Mesenteric fat pad (tissue), 1 donor: ENCODE measurements at places on chromosomes 6 and 20.

DNA sequence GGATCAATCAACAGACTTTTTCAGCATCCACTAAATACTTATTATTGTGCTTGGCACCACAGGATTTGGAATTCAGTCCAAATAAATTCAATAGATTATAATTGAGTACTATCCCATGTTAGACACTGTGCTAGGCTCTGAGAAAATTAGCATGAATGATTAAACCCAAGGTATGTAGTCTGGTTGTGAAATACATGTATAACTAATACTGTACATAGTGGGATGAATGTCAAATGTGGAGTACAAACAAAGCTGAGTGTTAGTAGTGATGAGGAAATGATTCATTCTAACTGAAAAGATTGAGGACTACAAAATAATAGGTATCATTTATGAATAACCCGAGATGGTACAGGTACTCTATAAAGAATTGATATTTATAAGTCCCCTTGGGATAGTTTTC, 111.9 kb upstream of the FLRT3 start:
- DNase-seq, result no peak

- DNase-seq, result no peak
These were observed 368.9 kb downstream of the LAMA2 start for GRCh38 chr6:129251669-129252376.

DNA sequence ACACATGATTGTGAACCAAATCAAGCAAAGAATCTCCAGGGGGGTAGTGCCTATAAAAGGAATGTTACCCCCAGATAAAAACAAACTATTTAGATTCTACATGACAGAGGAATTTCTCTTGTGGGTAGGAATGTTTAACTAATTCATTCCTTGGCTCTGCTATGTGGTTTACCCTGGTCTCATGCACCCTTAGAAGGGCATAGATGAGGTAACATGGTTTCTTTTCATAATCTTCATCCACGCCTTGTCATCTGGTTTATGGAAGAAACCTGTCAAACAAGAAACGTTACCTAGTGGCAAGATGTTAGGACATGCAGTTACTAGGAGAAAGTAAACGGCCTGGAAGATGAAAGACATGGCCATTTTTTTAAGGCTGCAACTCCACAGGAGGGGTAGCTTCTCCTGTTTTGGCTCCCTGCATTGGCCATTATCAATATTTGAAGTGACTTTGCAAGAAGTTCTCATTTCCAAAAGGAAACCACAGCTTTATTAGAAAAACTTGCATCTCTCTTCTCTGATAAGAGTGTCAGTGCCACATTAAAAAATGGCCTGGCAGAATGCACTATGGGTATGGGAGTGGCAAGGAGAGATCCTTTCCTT, 45.5 kb downstream of the STX11 start:
- no peak for DNase-seq

DNA sequence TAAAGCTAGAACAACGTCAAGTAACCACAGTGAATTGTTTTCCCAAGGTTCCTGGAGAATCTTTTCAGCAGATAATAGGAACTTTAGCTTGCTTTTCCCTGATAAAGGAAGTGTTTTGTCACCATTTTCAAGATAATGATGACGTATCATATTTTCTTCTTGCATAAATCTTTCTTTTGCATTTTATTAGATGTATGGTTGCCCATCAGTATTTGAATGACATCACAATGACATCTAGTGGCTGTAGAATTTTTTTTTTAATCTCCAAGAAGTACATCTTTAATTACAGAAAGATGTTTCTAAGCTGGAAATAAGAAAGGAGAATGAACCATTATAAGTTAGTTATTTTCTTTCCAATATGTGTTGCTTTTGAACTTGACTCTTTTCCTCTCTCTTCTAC, 83.0 kb downstream of the CENPW start:
- DNase-seq, result no peak

DNA sequence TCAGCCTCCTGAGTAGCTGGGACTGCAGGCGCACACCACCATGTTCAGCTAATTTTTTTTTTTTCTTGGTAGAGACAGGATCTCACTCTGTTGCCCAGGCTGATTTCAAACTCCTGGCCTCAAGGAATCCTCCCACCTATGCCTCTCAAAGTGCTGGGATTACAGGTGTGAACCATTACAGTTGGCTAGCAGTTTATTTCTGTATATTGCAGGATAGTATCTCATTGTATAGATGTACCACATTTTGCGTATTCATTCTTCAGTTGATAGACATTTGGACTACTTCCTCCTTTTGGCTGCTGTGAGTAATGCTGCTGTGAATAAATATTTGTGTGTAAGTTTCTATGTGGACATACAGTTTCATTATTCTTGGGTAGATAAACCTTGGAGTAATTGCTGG, 32.9 kb downstream of the ASXL1 start:
- DNase-seq, result no peak

DNA sequence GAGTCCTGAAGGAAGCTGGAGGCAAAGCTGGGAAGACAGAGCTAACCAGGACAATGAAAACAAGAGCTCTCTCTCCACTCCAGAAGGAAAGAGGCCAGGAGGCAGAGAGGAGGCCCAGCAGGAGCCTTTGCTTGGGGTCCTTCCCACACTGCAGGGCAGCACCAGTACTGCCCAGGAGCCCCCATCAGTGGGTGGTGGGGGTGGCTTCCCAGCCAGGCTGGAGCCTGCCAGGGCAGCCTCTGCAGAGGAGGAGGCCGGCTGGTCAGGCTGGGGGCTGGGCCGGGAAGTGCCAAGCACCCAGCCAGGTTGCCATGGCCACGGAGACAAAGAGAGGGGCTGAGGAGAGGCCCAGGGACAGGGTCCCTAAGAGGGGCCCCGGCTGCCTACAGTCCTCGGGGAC, 33.4 kb downstream of the PREX1 start:
- DNase-seq, result no peak

DNA sequence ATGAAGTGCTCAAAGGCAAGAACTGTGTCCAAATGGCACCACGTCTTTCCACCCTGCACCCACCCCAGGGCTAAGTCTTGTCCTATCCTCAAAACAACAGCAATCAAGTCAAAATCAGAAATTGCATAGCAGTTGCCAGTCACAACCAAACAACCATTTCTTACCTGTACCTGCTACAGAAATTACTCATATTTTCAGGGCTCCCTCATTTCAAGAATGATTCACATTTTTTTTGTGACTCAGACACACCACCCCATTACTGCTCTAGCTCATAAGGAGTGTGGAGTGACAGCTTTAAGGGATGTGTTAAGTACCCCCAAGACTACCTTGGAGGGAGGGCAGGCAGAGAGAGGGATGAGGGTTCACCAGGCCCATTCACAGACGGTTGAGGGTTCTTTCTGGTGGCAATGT, 111.7 kb downstream of the TRERF1 start:
- no peak for DNase-seq

GRCh38 chr20:4820806-4821518, 99.3 kb downstream of the PRND start:
- peak; percentile 62 for DNase-seq

GRCh38 chr6:34234667-34235306, 1.9 kb upstream of the HMGA1 start:
- no peak for DNase-seq
